ENCODE measurements at places on chromosomes 2 and 18.

- DNase-seq: no peak
These were observed 32.6 kb upstream of the SLC40A1 start for GRCh38 chr2:189613077-189613636.

DNA sequence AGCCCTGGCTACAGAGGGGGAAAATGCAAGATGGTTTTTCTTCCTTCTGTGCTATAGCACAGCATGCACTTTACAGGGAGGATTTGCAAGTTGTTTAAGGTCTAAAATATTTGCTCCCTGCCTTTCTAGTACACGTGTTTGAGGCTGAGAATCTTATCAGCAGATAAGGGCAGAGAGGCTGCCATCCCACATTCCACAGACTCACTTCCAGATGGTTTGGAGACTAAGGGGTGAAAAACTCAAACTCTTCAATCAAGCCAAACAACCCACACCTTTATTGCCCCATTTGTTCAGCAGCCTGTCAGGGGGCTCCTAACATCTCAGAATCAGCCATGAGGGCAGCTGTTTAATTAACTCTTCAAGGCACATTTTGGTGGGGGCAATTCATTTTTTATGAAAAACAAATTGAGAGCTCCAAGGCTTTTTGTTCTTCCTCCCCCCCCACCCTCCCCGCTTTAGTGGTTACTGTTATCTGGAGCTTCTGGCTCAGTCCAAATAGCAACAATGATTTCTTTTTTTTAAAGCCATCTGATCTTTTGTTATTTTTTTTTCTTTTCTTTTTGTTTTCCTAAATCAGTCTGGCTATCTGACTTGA is 242.6 kb upstream of the NT5C1B start:
- no peak for DNase-seq

- DNase-seq: no peak
These were observed 382.9 kb downstream of the DSEL start for GRCh38 chr18:67133669-67134068.

DNA sequence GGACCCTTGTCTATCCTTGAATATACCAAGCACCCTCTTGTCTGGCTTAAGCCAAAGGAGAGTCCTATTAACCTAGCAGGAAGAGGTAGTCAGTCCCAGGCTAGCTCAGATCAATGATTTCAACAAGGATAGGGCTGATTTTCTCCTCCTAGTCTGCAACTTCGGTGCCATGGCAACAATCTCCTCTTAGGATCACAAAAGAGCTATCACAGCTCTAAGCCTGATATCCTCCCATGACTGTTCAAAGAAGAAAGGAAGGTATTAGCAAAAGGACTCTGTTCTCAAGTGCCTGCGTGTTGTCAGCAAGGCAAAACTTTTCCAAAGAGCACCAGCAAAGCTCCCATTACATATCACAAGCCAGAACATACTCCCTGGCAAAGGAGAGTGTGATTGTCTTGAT is 58.7 kb upstream of the DDX18 start:
- DNase-seq: no peak

DNA sequence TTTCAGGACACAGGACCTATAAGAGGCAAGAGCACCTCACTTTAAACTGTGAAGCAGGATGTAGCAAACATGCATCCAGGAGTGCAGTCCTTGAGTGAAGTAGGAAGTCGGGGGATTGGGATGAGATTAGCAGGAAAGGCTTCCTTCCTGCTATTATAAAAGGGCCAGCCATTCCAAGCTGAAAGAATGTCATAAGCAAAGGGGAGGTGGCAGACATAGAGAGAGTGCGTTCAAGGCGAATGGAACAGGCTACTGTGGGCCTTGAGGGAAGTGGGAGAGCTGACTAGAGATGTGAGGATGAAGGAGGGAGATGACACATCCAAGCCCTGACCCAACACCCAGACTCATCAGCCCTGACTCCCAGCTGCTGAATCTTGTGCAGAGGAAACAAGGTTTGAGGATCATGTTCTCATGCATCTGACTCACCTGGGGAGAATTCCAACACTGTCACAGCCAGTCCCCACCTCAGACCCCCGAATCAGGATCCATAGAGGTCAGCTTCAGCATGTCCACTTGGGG is 63.9 kb downstream of the GYPC start:
- no peak for DNase-seq

DNA sequence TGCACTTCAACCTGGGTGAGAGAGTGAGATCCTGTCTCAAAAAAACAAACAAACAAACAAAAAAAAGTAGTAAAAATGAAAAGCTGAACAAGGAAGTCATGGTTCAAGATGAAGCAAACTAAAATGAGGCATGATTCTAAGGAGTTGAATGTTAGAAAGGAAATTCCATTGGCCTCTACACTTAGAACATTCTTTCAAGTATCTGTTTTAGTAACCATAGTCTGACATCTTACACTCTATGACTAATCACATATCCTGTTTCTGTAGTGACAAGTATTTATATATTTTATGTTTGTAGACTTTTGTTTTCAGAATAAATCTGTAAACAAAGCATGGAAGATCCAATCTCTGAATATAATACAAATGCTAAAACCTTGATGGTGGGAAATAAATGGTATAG is 164.1 kb downstream of the KIAA1328 start:
- no peak for DNase-seq

GRCh38 chr2:60414495-60415138 is 138.8 kb downstream of the BCL11A start:
- DNase-seq: no peak

DNA sequence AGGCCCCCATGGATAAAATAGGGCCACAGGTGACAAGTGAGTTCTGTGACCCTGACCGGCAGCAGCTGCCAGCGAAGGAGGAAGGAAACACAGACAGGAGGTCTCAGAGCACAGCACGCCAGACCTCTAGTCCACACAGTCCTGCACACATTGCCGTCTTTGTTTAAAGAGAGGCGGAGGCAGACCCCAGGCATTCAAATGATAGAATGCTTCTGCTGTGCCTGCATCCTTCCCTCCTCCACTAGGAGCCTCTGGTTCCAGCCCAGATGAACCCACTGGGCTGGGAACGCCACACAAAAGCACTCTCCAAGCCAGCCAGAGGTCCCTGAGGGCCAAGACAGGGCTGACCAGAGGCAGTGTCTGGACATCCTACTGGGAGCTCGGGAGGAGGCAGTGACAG is 118.7 kb downstream of the KLHL29 start:
- no peak for DNase-seq

DNA sequence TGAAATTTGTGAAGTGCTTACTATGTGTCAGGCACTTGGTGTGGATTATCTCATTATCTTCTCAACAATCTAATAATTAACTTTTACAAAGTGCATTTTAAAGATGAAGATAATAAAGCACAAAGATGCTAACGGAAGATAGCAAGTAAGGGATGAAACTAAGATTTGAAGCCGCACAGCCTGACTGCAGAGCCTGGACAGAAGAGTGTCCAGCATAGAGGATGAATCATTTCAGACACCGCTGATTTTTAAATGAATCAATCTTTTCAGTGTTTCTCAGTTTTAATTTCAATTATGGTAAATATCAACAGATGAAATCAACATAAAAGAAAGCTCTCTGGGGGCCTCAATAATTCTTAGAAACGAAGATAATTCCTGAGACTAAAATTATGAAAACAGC is 24.5 kb upstream of the STAM2 start:
- no peak for DNase-seq

DNA sequence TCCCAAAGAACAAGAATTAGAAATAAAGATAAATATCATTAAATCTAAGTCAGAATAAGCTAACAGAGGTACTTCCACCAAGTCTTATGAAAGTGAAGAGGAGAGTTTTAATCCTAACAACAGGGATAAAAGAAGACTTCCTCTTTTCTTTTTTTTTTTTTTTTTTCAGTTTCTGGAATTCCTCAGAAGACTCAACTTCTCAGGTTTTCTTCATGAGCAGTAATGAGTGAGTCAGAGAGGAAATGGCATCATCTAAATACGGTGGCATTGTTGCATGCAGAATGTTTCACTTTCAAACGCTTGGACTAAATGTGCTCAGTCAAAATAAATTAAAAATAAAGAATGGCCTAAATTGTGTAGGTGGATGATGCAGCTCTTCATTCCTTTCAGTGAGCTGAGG is 45.6 kb upstream of the ARHGAP15 start:
- no peak for DNase-seq

DNA sequence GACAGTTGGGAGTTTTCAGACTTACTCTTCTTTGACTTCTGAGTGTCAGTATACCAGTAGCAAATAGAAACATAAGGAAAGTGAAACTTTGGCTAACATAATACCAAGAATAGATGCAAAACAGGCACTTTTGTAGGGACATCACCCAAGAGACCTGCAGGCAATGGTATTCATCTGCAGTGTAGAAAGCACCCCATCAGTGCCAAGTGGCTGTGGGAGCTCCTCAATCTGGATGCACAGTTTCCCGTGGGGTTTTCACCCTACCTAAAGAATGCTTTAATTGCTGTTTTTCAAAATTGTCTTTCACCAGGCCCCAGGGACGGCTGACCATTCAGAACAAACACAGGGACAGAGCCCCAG is 96.6 kb upstream of the GPR45 start:
- no peak for DNase-seq

- no peak for DNase-seq
These were observed 617.7 kb downstream of the IRS1 start for GRCh38 chr2:226181909-226182308.

DNA sequence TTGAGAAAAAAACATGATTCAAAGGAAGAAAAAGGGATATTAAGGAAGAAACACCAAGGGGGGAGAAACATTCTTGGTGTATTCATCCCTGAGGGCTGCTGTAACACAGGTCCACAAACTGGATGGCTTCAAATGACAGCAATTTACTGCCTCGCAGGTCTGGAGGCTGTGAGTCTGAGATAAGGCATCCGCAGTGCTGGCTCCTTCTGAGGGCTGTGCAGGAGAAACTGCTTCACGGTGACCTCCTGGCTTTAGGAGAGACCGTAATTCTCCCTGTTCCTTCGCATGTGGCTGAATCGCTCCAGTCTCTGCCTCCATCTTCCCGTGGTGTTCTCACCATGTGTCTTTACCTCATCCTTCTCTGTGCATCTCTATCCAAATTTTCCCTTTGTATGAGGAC is 490.7 kb downstream of the EIPR1 start:
- DNase-seq: no peak

- no peak for DNase-seq
These were observed 146.3 kb downstream of the CELF4 start for GRCh38 chr18:37419315-37419714.

Measured in stimulated activated CD8-positive, alpha-beta memory T cell treated with anti-CD3 and anti-CD28 coated beads, Interleukin-15, amount 100 ng/mL, for 24 hours (primary cell).